Left hindlimb (tissue), 1 donor: ENCODE measurements at places on chromosomes 3 and 15.

- no peak for DNase-seq
Observed at GRCh38 chr15:81532001-81532400, 158.0 kb upstream of the TMC3 start.

DNA sequence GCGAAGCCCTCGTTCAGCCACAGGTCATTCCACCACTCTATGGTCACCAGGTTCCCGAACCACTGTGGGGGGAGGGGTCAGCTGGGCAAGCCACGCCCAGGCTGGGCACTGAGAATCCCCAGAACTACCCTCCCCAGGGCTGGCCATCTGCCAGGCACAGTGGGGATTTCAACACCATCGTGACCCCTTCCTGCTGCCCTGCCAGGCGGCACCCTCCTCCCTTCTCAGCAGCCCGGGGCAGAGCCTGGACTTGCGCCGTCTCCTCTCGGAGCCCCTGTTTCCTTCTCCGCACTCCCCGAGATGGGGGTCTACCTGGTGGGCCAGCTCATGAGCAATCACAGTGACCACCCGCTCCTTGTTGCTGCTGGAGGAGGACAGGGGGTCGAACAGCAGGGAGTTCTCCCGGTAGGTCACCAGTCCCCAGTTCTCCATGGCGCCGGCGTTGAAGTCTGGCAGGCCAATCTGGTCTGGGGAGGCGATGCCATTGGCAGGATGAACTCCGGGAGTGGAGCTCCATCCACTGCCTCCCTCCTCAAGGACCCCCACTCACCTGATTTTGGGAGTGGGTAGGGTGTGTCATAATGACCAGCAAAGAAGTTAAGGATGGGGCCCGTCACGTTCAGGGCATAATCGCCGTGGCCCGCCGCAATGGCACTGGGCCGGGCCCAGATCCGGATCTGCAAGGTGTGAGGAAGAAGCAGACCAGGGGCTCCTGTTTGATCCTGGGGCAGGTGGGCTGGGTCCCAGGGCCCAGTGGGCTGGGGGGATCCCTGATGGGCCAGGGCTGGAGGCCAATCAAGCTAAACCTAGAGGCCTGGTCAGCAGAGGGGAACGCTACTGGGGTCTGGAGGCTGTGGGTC is 10.5 kb downstream of the ANPEP start:
- no peak for DNase-seq

DNA sequence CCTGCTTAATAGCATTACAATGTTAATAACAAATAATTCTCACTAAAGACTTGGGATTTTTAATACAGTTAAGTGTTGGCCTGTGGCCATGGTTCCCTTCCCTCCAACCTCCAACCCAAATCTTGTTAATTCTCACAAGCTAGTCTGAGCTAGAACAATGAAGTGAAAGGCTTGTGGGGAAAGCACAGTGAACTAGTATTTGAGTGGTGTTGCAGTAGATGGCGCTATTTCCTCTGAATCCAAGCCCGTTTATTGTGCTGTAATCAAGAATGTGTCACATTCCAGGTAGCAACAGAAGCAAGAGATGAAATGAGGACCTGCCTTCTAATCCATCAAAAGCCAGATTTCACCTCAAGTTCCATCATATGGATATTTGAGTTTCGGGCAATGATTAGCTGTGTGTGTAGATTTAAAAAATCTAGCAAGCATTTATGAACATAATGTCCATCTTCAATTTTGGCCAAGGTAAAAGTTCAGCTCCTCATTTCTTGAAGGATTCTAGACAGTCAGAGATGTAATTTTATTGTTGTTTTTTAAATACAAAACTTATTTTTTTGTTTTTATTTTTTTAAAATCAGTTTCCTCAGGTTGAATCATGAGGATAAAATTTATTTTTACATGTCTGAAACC is 160.7 kb downstream of the SQOR start:
- peak; percentile 43 for DNase-seq

DNA sequence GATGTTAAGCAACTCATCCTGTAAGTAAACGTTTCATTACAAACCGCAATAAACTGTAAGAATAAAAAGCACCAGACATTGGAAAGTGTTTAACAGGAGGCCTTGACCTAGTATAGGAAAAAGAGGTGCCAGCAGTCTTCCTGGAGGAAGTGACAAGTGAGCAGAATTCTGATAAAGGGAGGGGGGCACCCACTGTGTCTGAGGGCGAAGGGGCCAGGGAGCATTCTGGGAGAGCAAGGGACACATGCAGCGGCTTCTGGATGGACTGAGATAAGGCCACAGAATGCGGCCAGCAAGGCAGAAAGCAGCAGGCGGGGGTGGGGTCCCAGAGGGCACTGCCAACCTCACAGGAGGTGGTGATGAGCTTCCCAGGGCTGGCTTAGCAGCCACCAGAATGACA is 80.2 kb downstream of the MTHFS start:
- no peak for DNase-seq

- no peak for DNase-seq
Observed at GRCh38 chr15:96564546-96564945, 234.0 kb downstream of the NR2F2 start.

DNA sequence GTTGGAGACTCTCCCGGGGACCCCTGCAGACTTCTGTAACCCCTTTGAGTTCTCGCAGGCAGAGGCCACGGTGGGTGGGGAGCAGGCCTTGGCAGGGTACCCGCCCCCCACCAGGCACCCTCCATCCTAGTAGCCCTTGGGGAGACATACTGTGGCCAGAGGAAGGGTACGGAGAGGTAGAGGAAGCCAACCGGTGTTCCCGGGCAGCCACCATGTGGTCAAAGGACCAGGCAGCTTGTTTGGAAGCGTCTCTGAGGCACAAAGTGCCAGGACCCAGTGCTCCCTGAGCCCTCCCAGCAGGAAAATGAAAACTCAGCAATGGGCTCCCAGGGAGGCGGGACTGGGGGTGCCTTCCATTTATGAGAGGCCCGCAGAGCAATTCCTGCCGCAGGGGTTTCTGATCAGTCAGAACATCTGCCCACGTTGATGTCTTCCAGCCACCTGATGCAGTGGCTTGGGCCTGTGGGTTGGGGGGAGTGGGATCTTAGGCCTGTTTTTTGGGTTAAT is 53.0 kb upstream of the CGNL1 start:
- no peak for DNase-seq

DNA sequence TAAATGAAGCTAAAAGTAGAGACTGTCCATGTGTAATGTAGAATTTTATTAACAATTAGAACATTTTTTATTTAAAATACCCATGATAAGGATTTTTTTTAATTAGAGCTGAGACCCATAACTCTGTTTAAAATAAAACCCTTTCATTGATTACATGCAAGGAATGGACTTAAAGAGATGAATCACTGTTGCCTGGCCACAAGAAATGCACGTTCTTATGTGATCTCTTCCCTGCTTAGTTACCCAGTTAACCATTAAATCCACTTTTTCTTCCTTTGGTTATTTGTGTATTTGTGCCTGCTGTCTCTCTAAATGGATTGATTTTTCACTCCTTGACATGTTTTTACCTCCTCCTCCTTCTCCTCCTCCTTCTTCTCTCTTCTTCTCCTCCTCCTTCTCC is 83.3 kb upstream of the SLITRK3 start:
- no peak for DNase-seq

- no peak for DNase-seq
Observed at GRCh38 chr3:107928084-107928445, 162.8 kb downstream of the CD47 start.

GRCh38 chr3:67733269-67733950 is 79.0 kb upstream of the SUCLG2 start:
- DNase-seq: no peak

DNA sequence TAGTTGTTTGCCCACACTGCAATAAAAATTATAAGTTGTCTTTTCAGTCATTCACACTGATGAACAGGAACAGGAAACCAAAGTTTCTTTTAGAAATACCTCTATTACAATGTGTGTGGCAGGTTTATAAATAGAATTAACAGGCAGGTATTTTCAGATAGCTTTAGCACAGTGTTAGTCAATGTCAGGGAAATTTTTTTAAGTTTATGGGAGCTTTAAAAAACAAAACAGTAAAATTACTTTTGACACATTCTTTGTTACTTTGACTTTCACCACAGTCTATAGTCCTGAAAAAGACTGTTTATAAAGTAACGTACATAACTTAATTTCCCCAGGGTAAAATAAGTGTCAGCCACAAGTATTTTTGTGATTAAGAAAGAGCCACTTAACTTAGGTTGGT is 38.1 kb downstream of the SERPINI1 start:
- no peak for DNase-seq

- DNase-seq: no peak
Observed at GRCh38 chr3:18580268-18580667, 155.1 kb upstream of the SATB1 start.

GRCh38 chr15:69561071-69561784 is 108.6 kb downstream of the RPLP1 start:
- DNase-seq: no peak

DNA sequence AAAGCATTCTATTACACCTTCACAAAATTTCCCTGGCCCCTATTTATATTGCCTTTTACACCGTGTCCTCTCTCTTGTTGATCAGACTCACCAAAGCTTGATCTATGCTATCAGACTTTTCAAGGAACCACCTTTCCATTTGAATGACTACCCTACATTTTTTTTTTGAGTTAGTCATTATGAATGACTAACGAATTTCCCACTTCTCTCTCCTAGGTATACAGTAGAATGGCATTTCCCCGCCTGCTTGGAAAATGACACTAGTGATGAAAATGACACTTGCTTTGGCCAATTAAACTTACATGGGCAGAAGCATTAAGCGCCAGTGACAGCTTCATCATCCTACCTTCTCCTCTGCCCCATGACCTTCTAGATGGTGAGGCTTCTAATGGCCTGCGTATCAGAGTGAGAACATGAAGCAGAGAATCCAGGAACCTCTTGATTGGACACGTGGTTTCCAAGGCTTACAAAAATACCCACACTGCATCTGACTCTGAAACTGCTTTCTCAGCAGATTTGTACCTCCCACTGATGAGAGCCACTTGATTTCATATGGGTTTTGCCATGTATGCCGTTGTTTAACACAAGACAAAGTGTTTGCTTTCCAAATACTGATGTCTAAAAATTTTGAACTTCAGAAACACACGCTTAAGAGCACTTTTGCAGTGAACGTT is 370.5 kb downstream of the CTNNB1 start:
- DNase-seq: no peak

DNA sequence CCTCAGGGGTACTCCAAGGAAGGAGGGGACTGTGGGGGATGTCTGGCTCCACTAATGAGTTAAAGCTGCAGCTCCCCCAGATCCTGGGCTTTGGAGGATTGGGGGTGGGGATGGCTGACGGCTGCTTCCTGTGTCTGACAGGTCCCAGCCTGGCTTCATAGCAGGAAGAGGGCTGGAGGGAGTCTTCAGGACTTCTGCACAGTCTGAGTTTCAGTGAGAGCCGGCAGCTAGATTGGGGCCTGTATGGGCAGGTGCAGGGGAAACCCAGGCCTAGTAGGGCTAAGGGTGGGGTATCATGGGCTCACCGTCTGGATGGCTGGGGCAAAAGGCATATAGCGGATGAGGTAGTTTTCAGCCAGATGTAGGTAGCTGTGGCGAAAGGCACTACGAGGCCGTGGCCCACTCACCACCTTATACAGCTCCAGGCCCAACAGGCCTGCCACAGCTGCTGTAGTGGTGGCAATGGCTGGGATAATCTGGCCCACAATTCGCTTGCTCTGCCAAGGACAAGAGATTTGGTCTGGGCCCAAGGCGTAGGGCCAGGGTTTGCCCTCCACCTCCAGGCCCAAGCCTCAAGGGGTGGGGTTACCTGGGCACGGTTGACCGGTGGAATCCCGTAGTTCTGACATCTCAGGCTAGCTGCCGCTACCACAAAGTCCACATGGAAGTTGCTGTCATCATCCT is 4.5 kb downstream of the INKA1 start:
- no peak for DNase-seq

GRCh38 chr3:10219737-10220136 is 28.5 kb upstream of the TATDN2 start:
- no peak for DNase-seq

DNA sequence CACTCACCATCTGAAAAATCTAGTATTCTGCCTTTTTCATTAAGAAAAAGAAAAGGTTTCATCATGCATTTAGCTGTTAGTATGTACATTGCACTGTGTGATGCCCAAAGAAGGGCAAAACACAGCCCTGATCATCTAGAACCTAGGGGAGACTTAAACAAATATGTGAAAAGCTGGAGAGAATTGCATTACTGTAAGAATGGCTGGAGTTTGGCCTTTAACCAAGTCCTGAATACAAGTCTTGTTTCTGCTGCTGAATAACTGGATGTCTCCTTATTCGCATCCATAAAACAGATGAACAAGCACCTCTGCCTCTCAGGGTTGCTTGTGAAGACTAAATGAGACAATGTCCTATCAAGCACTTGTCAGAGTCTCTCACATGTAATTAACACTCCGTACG is 233.4 kb upstream of the LRTM1 start:
- no peak for DNase-seq

GRCh38 chr3:184261270-184261853 is at the start of gene CAMK2N2:
TSS of gene CAMK2N2 (minus strand) at chr3:184261553. CDS start at chr3:184261285, 268 bp downstream.
- peak; percentile 44 for DNase-seq

GRCh38 chr3:172326993-172327392 is 121.3 kb downstream of the GHSR start:
- no peak for DNase-seq

- no peak for DNase-seq
Observed at GRCh38 chr3:60178931-60179653, 1072.2 kb downstream of the FHIT start.

GRCh38 chr3:52238193-52238760 is 681 bp downstream of the TWF2 start:
- peak; percentile 30 for DNase-seq
